Activated CD4-positive, alpha-beta T cell treated with anti-CD3 and anti-CD28 coated beads for 24 hours (primary cell): ENCODE measurements at places on chromosomes 1 and 21.
A peak's percentile ranks its signal among the peaks of the same experiment; 100 is the strongest.

GRCh38 chr1:161131523-161132409, 701 bp downstream of the DEDD start:
- no peak for DNase-seq

GRCh38 chr1:2391931-2392509, 379 bp downstream of the RER1 start:
- DNase-seq = no peak

GRCh38 chr1:103129796-103130195, 21.5 kb upstream of the COL11A1 start:
- no peak for DNase-seq

GRCh38 chr1:227769936-227770494, 34.8 kb downstream of the SNAP47 start:
- DNase-seq = no peak

GRCh38 chr1:162042361-162042760, 18.7 kb upstream of the OLFML2B start:
- DNase-seq = no peak

- DNase-seq = no peak
Observed at GRCh38 chr1:199701726-199702125, 325.8 kb upstream of the NR5A2 start.

DNA sequence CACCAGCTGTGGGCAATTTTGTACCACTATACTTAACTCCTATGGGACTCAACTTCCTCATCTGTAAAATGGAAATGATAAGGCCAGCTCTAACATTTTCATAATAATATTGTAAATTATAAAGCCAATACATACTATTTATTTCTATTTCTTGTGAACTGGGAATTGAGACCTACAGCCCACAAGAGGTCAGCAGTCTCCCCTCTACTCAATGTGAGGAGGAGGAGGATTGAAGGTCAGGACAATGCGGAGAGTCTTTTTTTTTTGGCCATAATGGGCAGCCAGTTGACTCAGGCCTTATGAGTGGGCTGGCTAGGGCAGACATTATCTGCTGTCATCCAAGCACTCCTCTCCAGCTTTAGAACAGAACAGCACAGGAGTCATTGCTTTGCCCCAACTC, 90.5 kb downstream of the NUF2 start:
- DNase-seq = no peak

DNA sequence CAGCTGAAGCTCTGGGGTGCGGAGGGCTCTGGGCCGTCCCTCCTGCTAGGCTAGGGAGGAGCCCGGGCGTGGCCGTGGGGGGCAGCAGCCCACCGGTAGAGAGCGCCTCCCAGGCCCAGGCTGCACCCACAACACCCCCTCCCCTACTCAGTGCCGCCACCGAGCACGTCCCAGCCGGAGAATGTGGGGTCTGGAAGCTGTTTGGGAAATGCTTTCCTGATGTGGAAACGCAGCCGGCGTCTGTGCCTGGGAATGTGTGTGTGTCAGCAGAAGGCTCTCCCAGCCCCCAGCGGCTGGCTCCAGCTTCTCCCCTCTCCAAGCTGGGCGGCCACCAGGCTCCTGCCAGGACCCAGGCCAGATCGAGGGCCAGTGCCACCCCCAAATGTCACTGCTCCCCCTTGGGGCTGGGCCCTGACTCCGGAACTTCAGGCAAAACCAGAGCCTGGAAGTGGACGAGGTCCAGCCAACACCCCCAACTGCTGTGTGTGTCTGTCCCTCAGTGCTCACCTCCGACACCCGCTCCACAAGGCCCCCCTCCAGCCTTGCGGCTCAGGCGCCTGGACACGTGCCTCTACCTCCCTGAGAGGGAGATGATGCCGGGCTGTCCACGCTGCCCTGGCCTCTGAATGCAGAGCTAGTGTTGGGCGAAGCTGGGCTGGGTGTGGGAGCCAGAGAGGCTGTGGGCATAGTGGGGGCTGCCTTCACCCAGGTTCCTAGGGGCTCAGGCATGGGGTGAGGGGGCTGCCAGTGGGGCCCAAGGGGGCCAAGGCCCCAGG, 74.7 kb downstream of the MEGF6 start:
- DNase-seq = no peak

DNA sequence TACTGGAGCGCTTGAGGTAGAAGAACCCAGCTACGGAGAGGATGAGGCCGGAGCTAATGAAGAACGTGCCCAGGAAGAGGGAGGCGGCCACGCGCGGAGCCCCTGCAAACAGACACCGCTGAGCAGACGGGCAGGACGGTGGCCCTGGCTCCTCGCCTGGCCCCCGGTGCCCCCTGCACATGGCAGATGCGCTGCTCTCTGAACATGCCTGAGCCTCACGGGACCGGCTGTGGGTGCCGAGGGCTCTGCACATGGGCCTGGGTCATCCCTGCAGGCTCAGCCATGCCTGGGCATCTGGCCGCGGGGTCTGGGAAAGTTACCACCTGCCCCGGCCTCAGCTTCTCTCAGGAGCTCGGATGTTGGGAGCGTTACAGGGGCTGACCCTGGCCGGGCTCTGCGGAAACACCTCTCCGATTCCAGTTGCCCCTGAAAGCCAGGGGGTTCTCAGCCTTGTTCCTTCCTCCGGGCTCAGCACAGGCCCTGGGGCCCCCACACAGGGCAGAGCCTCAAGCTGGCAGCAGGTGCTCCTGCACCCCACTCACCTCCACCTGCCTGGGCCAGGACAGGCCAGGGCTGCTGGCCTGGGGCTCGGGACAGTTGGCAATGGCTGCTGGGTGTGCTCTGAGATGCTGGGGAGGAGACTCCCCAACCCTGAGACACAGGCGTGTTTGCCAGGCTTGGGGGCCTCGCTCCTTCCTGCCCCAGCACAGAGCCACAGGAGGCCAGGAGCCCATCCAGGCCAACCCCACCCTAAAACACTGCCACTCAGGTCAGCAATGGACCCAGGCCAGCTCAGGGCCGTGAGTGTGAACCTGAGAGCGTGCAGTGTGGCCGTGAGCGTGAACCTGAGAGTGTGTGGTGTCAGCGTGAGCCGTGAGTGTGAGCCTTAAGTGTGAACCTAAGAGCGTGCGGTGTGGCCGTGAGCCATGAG, 12.1 kb upstream of the RNF223 start:
- DNase-seq = no peak

- no peak for DNase-seq
Observed at GRCh38 chr21:39628385-39628784, 15.6 kb downstream of the B3GALT5 start.

DNA sequence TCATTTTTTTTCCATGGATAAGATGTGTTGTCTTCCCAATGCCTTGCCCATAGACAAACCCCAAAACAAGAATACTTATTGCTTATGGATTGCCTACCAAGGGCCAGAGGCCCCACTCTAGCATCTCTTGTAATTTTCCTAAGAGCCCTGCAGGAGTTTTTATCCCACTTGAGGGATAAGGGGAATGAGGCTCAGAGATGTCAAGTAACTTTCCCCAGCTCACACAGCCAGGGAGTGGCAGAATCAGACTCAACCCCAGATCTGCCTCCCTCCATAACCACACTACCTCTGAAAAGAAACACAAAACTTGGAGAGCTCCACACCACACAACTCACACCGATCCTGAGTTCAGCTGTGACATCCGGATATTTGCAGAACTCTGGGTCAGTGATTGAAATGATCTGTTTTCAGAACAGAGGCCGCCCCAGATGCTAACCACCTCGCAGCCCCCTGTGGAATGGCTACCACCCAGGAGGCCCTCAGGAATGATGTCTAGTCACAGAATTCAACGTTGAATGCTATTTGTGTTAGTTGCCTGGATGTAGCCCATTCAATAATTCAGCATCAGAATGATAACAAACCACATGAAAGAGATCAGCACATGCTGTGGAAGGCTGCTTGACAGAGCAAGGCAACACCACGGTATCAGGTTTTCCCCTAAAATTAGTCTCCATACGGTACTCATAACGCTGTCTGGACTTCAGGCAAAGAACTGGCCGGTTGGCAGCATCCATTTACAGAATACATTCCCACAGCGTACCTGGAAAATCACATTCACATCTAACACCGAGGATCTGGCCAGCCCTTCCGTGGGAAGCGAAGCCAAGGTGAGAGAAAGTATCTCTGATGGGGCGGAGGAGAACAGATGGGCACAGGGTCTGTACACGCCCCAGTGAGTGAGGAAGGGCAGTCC, 231.9 kb downstream of the TOMM20 start:
- DNase-seq = no peak

DNA sequence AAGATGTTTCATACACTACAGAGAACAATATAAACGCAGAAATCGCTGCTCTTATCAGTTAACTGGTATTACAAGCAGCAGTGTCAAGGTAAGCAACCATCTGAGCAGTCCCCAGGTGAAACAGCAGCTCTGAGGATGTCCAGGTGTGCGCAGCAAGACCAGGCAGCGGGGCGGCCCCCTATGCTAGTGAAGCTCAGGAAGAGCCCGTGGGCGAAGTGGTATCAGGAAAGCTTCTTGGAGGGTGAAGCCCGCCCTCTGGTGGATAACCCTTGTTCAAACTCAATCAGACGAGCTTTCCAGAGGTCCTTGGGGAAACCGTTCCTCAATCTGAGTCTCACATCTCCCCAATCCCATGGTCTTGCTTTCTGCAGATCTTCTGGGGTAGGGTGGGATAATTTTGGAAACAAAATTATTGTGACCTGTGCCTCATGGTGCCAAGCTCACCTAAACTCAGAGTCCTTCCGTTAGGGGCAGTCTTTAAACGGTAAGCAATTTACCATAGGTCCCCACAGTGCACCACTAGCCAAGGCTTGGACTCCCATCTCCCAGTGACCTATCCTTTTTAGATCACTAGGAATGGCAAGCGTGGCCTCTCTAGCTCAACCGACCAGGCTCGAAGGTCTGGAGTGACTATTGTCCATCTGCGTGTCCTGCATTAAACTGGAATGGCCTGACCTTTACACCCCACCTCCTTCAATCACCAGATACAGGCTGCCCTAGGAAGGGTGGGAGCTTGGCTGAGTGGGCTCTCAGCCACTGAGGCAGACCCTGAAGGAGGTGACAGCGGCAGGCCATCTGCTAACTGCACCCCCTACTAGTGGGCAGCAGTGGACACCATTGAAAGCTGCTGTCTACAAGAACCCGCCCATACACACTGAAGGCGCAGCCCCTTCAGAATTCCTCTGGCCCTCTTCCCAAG, 13.6 kb upstream of the FAM110D start:
- DNase-seq = peak; percentile 67

DNA sequence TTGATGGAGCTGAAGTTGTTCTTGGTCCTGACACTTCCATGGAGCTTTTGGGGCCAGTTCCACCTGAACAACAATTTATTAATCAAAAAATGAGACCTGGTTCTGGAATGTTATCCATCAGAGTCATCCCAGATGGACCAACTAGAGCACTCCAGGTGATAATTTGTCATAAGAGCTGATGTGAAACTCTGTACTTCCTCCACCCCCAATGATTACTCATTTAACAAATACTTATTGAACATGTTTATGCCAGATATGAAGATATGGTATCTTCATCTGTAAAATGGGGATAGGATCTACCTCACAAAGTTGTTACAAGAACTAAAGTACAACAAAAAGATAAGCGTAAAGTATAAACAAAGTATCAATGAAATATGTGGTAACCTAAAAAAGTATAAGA, 153.2 kb downstream of the VPS13D start:
- no peak for DNase-seq

- no peak for DNase-seq
Observed at GRCh38 chr1:162846256-162847212, 14.4 kb downstream of the CCDC190 start.

DNA sequence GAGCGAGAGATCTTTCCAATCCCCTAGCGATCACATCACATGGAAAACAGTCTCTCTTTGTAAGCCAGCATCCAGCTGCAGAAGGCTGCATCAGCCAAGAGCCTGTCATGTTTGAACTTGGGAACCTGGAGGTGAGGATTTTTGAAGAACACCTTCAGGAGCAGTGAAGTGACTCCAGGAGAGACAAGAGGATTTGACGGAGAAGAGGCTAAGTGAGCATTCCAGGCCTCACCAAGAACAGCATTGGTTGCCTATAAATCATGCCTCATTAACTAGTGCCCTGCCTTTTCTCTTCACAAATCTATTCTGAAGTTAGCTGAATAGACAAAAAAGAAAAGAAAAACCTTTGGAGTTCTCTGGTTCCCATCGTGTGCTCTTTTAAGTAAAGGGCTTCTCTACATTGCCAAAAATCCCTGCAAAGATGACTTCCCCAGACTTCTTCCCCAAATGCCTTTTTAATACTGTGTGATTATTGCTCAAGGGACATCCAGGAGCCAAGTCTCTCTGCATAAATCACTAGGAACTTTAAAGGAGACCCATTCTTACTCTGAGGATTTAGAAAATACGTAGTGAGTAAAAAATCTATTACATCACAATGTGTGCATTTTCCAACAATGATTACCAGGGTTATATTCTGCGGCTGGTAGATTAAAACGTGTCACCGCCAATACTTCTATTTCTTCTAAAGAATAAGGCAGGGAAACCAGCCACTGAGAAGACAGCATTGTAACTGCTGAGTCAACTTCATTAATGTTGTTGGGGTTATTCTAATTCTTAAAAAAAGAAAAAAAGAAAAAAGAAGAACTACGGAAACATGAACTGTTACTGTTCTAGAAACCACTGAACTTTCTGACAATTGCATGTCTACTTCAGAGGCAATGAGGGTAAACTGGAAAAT, 95.2 kb downstream of the KIF14 start:
- DNase-seq = no peak

- DNase-seq = no peak
Observed at GRCh38 chr1:218874313-218874712, 299.4 kb upstream of the LYPLAL1 start.

DNA sequence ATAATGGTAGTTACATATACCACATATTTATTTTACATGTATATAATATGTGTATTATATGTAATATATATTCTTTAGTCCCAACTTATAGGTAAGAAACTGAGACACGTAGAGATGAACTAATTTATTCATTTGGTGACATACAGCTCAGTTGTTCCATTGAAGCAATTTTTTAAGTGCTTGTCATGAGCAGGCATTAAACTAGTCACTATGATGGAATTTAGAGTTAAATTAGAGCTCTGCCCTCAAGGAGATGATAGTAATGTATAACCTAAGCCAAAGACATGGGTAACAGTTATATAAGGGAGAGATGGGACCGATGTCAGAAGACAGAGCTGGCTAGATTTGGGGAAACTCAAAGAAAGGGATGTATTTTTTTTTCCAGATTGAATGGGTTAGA, 83.0 kb downstream of the ST6GALNAC5 start:
- DNase-seq = no peak
